Choroid plexus epithelial cell (primary cell): ENCODE measurements at places on chromosomes 5 and 9.

DNA sequence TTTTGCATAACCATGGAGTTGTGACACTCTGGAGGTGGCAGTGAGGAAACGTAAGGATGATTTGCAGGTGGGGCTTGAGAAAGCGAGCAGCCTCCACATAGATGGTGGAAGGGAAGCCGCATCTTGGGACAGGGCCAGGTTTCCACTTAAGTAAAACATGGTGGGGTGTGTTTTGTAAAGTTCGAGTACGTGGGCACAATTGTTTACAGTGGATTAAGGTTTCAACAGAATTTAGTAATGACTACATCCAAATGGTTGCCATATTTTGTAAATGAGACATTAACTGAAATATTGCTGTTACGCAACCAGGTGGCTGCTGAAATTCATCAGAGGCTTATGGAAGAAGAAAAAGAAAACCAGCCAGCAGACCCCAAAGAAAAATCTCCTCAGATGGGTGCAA, 85.4 kb upstream of the IL7R start:
- DNase-seq, result peak; percentile 95

DNA sequence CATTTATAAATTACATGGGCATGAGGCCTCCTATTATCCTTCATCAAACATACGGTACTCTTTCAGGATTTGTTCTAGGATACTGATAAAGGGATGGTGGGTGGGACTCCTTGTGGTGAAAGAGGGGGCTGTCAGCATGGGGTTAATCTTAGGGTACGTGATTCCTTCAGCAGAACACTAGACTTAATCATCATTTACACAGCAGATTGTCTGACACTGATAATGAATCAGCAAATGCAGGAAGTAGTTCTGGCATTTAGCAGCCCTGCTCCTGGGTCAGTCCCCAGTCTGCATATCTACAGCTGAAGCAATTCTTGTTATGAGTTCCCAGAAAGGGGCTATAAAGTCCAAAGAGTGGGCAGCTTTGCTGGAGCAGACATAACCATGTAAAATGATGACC, 384.6 kb downstream of the SPOCK1 start:
- DNase-seq, result peak; percentile 5

GRCh38 chr5:1746371-1747078, 53.1 kb downstream of the MRPL36 start:
- no peak for DNase-seq

DNA sequence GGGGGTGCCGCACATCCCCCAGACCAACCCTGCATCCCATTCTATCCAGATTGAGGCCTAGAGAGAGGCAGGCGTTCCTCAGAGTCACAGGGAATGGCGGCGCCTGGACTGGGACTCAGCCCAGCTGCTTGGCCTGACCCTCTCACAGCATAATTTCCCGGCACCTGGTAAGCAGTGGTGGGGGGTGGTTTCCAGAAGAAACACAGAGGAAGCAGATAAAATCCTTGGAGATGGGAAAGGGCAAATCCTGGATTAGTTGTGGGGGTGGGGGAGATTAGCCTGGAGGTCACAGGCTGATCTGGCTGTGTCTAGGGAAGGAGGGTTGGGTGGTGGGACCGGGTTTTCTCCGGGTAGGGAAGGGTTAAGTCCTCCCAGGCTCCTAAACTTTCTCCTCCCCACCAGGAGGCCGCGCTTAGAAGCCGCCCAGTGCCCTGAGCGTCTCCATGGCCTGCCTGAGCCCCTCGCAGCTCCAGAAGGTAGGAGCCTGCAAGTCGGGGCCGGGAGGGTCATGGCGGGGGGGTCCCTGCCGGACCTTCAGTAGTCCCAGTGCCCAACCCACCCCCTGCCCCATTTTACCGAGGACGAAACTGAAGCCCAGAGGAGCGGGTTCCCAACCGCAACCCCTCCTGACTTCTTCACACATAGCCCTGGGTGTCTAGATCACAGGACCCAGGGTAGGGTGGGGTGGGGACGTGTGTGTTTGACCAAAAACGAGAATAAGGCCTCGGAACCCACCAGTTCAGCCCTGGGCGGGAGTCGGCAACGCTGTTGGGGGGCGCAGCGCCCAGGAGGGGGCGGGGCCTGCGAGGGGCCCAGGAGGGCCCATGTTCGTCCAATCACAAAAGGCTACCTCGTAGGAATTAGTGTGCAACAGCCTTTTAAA, 1.3 kb downstream of the PHYHD1 start:
- peak; percentile 74 for DNase-seq

GRCh38 chr9:128102861-128103588, 24.5 kb downstream of the PTGES2 start:
- DNase-seq, result no peak

GRCh38 chr9:14530366-14530765, 162.9 kb downstream of the ZDHHC21 start:
- no peak for DNase-seq

DNA sequence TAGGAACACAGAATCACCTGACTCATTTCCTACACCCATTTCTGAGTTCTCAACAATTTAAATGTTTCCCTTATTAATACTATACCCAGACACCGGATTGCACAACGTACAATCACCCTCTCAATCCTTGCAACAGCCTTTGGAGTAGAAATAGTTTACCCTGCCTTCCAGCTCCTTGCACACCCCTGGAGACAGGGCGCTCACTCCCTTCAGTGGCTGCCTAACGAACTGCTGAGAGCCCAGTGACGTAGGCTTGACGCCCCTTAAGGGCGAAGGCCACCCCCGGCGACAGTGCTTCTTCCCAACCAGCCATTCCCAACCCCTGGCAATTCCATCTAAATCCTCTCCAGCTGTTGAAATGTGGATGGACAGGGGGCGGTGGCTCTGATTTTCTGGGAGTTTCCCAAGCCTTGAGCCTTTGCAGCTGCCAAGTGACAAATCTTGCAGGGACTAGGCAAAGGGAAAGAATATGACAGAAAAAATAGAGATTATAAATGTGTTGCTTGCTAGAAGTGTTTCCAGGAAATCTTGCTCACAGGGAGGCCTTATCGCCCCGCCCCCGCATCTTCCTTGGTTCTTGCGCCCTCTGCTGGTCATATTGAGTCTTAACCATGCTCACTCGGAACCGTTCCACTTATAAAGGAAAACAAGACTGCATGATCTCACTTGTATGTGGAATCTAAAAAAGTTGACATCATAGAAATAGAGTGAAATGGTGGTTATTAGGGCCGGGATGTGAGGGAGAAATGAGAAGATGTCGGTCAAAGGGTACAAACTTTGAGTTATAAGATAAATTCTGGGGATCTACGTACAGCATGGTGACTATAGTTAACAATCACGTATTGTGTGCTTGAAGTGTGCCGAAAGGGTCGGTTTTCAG, 7.6 kb upstream of the BARX1 start:
- DNase-seq, result peak; percentile 92

GRCh38 chr5:178278358-178279023, 45.9 kb upstream of the PHYKPL start:
- no peak for DNase-seq

- no peak for DNase-seq
These were observed 235.7 kb upstream of the TNC start for GRCh38 chr9:115353681-115354080.

- peak; percentile 63 for DNase-seq
These were observed at the start of gene ANKDD1B for GRCh38 chr5:75611311-75612225. ANKDD1B (plus strand) TSS chr5:75611453; CDS start chr5:75611635, 182 bp downstream.

DNA sequence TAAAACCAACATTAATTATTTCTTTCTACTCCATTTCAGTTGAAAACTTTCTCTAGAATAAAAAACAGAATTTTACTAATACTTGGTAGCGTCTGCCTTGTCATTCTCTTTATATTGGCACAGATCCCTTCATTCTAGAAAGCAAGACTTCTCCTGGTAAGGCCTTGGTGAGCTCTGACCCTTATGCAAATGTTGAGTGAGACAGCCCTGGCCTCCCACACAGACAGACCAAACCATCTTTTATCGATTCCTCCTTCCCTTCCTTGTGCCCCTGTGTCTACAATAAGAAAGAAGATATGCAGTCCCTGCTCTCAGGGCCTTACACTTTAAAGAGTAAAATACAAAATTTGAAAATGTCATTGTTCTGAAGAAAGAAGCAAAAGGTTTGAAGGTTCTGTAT, 262.2 kb downstream of the EFNA5 start:
- DNase-seq, result peak; percentile 30

DNA sequence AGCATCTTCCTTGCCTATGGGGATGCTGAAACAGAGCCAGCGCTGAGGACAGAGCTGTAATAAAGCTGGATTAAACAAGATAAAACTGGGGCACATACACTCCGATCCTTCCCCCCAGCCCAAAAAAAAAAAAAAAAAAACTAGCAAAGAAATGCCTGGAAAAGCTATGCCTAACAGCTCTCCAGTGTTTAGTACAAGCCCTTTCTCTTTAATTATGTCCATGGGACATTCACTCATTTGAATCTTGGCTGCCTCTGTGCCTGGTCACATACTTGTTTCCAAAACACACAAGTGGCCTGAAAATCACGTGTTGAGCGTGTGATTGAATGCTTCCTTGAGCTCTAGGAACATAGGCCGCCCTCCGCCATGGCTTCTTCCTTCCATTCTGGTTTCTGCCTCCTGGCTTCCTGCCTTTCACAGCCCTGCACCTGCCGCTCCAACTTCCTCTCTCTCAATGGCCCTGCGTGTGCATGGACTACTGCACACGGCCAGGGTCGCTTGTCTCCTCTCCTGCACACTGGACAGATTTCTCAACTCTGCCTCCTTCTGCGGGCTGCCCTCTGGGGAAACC, 111.0 kb upstream of the RETREG1 start:
- DNase-seq, result no peak

GRCh38 chr9:124140941-124141568, 116.7 kb upstream of the NEK6 start:
- DNase-seq, result no peak

DNA sequence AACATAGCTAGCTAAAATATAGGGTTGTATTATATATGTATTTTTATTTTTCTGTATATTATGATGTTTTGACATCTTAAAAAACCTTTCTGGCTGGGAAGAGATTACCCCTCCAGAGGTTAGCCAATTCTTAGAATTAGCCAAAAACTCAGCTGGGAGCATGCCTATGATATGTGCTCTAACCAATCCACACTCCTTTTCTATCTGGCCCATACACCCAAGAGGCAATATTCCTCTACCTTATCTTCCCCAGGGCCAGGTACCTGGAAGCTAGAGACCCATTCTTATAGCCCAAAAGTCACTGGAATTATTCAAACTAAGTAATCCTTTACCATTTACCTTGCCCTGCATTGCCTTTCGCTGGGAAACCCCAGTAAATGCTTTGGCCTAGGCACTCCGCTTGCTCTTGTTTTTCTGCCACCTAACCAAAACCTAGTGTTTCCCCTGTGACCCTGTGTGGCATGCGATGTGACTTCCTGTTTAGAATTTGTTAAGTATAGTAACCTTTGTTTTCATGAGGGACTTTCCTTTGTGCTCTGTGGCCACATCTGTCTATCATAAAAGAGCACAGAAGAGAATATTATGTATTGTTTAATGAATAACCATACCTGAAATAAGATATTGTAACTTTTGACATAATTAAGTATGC, 37.4 kb downstream of the CSNK1G3 start:
- no peak for DNase-seq

DNA sequence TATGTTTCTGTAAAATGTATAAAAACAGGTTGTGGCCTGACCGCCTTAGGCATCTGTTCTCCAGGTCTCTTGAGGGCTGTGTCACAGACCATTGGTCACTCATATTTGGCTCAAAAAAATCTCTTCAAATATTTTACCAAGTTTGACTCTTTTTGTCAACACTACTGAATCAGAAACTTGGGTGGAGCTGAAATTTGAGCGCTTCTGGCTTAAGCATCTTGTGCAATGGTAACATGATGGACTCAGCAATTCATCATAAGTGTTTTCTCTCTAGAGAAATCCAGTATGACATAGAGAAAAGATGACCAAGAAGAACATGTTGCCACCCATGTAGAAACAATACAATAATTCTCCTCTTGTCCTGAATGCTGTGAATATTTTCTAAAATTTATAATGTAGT, 387.9 kb downstream of the MAT2B start:
- DNase-seq, result peak; percentile 70

GRCh38 chr9:6078382-6079105, 63.1 kb upstream of the RANBP6 start:
- peak; percentile 47 for DNase-seq

DNA sequence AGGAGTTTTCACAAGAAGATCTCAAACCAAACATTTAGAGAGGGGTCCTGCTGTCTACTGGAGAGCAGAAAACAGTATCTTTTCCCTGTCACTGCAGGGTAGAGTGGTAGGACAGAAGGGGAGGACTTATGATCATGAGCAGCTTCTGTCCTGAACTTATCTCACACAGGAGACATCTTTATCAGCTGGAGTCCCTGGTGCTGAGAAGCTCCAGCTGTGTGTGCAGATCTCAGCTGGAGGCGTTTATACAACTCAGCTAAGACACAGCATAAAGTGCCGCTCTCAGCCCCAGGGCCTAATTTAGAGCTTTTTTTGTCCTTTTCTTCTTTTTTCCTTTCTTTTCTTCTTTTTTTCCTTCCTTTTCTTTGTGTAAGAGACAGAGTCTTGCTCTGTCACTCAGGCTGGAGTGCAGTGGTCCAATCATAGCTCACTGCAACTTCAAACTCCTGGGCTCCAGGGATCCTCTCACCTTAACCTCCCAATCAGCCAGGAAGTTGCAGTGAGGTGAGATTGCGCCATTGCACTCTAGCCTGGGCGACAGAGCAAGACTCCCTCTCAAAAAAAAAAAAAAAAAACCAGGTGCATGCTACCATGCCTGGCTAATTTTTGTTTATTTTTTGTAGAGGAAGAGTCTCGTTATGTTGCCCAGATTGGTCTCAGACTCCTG, 31.9 kb downstream of the CCDC125 start:
- peak; percentile 54 for DNase-seq

DNA sequence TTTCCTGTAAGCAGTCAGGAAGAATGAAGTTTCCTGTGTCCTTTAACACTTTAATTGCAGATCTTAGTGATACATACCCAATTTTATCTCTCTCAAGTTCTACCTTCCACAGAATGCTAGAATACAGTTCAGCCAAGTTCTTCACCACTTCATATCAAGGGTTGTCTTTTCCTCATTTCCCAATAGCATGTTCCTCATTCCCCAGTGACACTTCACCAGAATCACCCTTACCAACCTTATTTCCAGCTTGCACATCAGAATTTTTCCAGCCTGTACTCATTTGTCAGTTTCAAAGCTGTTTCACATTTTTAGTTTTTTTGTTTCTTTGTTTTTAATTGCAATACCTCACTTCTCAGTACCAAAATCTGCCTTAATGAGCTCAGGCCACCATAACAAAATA, 126.1 kb downstream of the ESM1 start:
- no peak for DNase-seq

- DNase-seq, result peak; percentile 55
These were observed 12.6 kb upstream of the LPCAT1 start for GRCh38 chr5:1536322-1536845.

- DNase-seq, result no peak
These were observed 318.4 kb upstream of the RIOK2 start for GRCh38 chr5:97501286-97501964.

GRCh38 chr5:77743181-77743580, 33.0 kb downstream of the TBCA start:
- peak; percentile 19 for DNase-seq

- DNase-seq, result no peak
These were observed 519.3 kb downstream of the ISL1 start for GRCh38 chr5:51902512-51902911.
